ENCODE measurements at places on chromosomes 5 and 9.

DNA sequence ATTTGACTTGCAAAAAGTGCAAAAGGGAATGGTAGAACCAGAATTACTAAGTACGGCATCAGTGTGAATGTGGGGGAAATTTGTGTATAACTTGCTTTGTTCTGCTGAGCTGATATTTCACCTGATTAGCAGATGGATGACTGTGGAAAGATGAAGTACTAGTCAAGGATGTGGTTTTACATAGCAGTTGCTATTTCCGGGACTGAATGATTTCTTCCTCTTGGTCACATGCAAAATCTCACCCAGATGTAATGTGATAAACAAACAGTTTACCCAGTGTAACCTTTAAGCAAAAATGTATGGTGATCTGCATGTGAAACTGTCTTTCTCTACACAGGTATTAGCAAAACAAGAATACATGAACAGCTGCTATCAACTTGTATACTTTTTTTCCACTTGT lies 46.1 kb downstream of the DCP2 start:
- DNase-seq: peak; percentile 84

- DNase-seq: no peak
Measured at GRCh38 chr5:12911156-12911555, 1006.9 kb upstream of the CTNND2 start.

GRCh38 chr5:127064253-127064840 lies 9.0 kb downstream of the C5orf63 start:
- no peak for DNase-seq

DNA sequence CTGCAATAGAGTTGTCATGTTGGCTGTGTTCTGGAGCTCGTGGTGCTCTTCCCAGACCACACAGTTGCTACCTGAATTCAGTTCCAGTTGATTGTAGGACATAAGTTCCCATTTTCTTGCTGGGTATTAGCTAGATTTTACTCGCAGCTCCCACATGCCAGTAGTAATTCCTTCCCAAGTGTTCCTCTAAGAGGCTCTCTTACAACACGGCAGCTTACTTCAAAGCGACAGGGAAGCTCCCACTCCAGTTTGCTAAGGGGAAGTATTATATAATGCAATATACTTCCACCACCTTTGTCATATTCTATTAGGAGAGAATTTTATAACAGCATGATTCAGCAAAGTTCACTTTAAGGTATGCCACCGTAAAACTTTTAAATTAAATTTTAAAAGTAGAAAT lies 623.0 kb downstream of the SLCO4C1 start:
- DNase-seq: no peak

GRCh38 chr5:17808566-17808965 lies 174.3 kb downstream of the TAF11L14 start:
- no peak for DNase-seq
